ENCODE measurements at places on chromosomes 4 and X.

GRCh38 chrX:142502441-142502840 lies 297.4 kb upstream of the MAGEC2 start:
- no peak for DNase-seq

GRCh38 chr4:142519342-142519741 lies 326.8 kb downstream of the INPP4B start:
- peak; percentile 0 for DNase-seq

DNA sequence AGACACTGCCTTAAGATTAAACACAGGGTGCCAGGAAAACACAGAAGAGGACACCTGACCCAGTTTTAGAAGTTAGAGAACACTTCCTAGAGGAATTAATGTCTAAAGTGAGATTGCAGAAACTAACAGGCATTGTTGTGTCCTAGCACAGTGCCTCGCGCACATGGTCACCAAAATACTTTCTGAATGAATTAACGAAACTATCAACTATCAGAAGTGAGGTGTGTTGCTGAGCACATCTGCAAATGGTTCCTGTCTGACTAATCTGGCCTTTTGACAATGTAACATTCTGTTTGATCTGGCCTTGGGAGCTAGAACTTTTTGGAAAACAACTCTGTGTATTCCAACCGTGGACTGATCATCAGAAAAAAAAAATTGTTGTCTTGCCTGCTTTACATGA lies 556.8 kb upstream of the LCORL start:
- no peak for DNase-seq

GRCh38 chr4:19748519-19749479 lies 502.9 kb upstream of the SLIT2 start:
- DNase-seq = peak; percentile 93

DNA sequence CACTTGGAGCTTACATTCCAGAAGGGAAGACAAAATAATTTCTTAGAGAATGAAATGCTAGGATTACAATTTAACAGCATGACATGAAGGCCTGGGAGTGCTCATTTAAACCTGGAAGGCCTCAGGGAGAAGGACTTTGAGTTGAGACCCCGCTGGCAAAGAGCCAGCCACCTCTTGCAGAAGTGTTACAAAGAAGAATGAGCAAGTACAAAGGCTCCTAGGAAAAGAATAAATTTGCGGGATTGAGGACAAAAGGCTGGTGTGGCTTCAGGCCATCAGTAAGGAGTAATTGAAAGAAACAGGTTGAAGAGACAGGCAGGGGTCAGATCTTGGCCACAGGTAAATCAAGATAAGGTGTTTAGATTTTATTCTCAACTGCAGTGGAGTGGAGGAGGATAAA lies 3.1 kb upstream of the ELOVL6 start:
- DNase-seq = no peak

- no peak for DNase-seq
Observed at GRCh38 chrX:68672581-68673318, 25.3 kb downstream of the STARD8 start.

GRCh38 chrX:69020316-69020715 lies 144.9 kb downstream of the PJA1 start:
- no peak for DNase-seq

- no peak for DNase-seq
Observed at GRCh38 chrX:40140706-40141499, 43.1 kb upstream of the BCOR start.

- DNase-seq = peak; percentile 77
Observed at GRCh38 chrX:13059637-13060499, 15.4 kb upstream of the FAM9C start.

- DNase-seq = peak; percentile 35
Observed at GRCh38 chr4:83269256-83269655, 15.3 kb downstream of the COQ2 start.

DNA sequence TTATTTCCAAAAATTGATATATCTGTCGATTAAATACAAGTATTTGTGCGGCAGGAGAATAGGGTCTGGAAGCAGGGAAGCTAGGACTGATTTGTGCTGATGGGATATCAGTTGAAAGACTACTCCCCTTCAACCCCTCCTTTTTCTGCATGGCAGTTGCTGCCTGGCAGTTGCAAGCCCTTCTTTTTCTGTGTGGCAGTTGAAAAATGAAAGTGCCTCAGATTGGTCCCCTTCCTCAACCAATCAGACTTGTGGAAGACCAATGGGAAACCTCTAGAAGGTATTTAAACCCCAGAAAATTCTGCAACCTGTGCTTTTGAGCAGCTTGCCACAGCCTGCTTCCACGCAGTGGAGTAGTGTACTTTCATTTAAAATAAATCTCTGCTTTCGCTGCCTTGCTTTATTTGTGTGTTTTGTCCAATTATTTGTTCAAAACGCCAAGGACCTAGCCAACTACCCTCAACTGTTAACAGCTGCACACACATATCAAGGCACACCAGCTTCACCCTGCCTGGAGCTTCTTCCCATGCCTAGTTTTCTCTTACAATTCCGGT lies 1.5 kb upstream of the TMA16 start:
- no peak for DNase-seq

GRCh38 chr4:48380583-48381167 lies 39.3 kb downstream of the SLAIN2 start:
- DNase-seq = no peak

- peak; percentile 9 for DNase-seq
Observed at GRCh38 chr4:61202638-61203435, 2.7 kb downstream of the ADGRL3 start.

DNA sequence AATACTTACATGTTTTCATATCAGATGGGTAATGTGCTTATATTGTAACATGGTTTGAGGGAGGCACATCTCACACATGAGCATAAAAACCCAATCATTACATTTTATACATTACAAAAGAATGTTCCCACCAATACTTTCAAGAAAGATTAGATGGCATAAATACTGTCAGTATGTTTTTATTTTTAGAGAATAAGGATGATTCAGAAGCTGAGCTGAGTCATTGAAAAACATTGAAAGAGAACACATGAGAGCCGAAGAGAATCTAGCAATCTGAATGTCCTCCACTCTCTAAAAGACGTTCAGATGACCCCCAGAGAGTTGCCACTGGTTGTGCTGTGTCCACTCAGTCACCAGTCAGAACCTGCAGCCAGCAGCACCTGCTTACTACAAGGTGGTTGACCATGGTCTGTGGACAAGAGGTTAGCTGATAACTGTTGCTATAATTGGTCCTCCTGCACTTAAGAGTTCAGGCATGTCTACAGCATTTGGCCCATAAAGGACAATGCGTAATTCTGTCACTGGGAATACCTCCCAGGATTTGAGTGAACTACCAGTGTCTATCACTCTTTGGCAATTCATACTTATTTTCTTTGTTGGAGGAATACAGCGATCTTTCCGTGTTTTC lies 382.2 kb upstream of the IGFBP7 start:
- peak; percentile 3 for DNase-seq

GRCh38 chr4:118975449-118976192 lies 87.0 kb downstream of the SYNPO2 start:
- no peak for DNase-seq

- no peak for DNase-seq
Observed at GRCh38 chr4:115149106-115149505, 35.7 kb upstream of the NDST4 start.

- DNase-seq = no peak
Observed at GRCh38 chr4:30262379-30262778, 457.8 kb upstream of the PCDH7 start.

DNA sequence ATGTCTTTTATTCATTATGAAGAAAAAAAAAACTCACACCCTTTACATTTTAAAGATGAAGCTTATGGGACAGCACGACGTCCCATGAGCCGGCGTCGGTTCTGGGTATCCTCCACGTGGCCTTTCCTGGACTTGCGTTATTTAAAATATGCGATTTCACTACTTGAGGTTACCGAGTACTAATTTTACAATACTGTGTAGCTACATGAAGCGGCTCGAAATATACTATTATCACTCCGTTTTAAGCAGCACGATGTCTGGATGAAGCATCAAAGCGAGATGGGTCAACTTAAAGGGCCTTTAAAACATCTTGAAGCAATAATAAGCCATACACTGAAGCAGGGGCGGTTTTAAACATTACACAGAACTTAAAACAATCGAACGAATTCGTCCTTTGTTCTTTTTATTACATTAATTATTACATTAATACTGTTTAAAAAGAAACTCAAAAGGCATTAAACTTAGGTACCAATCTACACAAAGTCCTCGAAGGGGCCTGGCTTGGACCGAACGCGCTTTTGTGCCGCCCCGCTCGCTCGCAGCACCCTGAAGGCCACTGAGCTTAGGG lies 1.4 kb upstream of the KLF3 start:
- DNase-seq = no peak

- DNase-seq = peak; percentile 72
Observed at GRCh38 chrX:151754047-151754429, 19.5 kb downstream of the CNGA2 start.

DNA sequence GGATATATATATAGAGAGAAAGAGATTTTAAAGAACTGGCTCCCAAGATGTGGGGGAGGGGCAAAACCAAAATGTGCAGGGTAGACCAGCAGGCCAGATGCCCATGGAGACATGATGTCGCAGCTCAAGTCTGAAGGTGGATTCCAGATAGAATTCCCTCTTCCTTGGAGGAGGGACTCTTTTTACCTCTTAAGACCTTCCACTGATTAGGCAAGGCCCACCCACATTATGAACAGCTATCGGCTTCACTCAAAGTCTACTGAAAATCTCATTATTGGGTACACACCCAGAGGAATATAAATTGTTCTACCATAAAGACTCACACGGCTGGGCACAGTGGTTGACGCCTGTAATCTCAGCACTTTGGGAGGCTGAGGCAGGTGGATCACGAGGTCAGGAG lies 59.3 kb downstream of the DHRSX start:
- no peak for DNase-seq

DNA sequence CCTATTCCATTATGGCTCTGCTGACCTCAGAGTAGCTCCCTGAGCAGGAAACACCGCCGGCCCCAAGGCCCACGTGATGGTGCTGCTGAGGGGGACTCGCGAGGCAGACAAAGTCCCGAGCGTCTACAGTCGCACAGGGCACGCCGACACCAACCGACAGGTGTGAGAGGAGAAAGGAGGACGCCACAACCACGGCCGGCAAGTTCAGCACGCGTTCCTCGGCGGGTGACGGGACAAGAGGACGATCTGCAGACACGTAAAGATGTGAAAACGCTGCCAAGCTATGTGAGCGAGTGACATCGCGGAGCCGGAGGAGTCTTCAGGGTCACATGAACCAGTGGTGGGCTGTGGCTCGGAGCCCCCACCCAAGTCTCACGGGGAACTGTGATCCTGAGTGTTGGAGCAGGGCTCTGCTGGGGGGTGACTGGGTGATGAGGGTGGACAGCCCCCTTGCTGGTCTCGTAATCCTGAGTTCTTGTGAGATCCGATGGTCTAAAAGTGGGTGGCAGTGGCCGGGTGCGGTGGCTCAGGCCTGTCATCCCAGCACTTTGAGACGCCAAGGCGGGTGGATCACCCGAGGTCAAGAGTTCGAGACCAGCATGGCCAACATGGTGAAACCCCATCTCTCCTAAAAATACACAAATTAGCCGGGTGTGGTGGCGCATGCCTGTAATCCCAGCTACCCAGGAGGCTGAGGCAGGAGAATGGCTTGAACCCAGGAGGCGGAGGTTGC lies 34.0 kb downstream of the PPP2R3B start:
- DNase-seq = no peak

- no peak for DNase-seq
Observed at GRCh38 chr4:85420831-85421230, 54.1 kb upstream of the ARHGAP24 start.

GRCh38 chr4:147791865-147792264 lies 60.0 kb downstream of the ARHGAP10 start:
- DNase-seq = no peak

DNA sequence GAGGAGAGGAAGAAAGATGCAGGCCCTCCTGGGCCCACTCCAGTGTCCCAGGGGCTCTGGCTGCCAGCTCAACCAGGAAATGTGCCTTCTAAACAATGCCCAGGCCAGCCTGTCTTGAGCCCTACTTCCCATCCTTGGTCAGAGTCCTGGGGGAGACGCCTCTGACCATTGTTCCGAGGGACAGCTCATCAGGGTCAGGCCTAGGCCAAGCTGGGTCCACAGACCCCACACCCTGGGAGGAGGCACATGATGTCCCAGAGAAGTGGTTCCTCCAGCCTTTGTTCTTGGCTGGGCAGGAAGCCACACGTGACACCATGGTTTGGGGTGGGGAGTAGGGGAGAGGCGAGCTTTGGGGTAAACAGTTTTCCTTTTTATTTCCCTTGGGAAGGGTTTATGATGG lies 102.5 kb downstream of the EFNB1 start:
- no peak for DNase-seq

DNA sequence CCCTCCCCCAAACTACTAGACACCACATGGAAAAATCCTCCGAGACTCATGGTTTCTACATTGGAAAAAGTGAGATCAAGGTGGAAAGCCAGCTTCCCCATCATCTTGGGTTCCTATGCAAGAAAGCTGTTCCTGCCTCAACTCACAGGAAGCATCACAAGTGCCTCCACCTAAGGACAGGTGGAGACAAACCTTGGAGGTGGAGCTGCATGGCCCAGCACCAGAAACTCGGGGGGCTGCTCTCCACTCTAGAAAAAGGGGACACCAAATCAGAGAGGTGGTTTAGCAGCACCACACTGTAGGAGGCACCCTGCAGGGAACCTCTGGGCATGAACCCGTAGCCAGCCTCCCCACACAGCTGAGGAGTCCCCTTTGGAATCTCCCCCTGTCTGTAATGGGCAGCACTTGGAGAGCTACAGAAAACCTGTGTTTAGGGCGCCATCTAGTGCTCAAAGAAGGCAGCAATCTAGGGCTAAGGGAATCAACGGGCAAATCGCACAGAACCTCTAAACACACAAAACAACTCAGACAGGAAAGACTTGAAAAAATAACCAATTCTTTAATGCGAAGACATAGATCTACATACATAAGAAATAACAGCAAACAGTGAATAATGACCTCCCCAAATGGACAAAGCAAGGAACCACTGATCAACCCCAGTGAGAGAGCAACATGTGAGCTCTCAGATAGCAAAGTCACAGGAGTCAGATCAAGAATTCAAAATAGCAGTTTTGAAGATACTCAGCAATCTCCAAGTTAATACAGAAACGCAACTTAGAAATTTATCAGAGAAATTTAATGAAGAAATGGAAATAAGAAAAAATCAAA lies 37.0 kb upstream of the ZBTB33 start:
- DNase-seq = peak; percentile 63

GRCh38 chrX:150772150-150772970 lies 79.2 kb downstream of the MTMR1 start:
- peak; percentile 53 for DNase-seq

DNA sequence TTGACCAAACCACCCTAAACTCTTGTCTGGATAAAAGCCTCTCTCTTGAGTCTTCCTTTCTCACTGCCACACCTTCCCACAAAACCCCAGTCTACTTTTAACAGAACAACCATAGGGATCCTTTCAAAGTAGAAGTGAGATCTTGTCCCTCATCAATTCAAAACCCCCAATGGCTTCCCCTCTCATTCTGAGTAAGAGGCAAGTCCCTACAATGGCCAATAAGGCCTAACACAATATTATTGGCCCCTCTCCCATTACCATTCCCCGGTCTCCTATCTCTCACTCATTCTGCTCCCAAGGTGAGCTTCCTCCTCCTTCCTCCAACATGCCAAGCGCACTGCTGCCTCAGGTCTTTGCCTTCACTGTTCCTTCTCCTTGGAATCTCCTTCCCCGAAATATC lies 57.1 kb downstream of the REELD1 start:
- no peak for DNase-seq

- no peak for DNase-seq
Observed at GRCh38 chrX:107448998-107449835, at the start of gene FRMPD3. TSS of gene FRMPD3 (plus strand) at chrX:107449652. CDS start at chrX:107526589, 76,937 bp downstream.

GRCh38 chr4:54077812-54078211 lies 13.4 kb upstream of the CHIC2 start:
- DNase-seq = peak; percentile 65

GRCh38 chr4:100879471-100879870 lies 361.6 kb upstream of the EMCN start:
- no peak for DNase-seq

GRCh38 chrX:39856472-39857121 lies 241.2 kb downstream of the BCOR start:
- DNase-seq = no peak

All from iris pigment epithelial cell (primary cell).